ENCODE measurements at places on chromosomes 4 and X.

DNA sequence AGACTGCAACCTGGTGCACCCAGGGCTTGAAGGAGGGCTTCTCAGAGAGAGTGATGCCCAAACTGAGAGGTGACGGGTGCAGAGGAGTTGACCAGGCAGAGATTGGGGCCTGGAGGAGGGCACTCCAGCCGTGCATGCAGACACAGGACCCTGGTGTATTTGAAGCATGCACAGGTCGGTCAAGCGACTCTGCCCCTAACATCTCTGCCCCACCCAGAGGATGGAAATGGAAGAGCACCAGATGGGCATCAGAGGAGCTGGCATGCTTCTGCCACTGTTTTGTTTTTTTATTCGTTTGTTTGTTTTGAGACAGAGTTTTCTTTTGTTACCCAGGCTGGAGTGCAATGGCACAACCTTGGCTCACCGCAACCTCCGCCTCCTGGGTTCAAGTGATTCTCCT is 320.9 kb downstream of the EVC2 start:
- DNase-seq = no peak

GRCh38 chrX:107551546-107551945 is 76.8 kb upstream of the PRPS1 start:
- no peak for DNase-seq

- DNase-seq = no peak
Observed at GRCh38 chr4:120723986-120724385, 198.5 kb downstream of the PRDM5 start.

DNA sequence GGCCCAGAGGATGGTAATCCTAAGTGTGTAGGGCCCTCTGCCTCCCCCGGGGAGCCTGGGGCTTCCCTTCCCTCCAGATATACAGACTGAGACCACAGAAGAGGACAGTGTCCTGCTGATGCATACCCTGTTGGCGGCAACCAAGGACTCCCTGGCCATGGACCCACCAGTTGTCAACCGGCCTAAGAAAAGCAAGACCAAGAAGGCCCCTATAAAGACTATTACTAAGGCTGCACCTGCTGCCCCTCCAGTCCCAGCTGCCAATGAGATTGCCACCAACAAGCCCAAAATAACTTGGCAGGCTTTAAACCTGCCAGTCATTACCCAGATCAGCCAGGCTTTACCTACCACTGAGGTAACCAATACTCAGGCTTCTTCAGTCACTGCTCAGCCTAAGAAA is 1.9 kb downstream of the TRO start:
- no peak for DNase-seq

GRCh38 chr4:78552389-78553042 is 946 bp downstream of the ANXA3 start:
- no peak for DNase-seq

DNA sequence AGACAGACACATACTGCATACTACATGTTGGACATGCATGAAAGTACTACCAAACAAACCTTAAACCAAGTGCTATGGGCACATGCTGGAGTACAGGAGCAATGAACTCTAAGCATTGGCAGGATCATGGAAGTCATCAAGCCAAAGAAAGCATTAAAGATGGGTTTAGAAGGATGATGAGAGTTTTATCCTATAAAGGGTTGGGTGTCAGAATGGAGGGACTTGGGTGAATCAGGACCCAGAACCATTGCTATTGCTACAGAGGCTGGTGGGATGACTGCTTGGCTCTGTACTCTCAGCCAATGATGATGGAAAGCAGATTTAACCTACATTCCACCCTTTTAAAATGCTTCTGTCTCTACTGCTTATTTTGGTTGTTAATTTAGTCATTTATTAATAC is 233.9 kb upstream of the EDA2R start:
- DNase-seq = no peak
